Dorsolateral prefrontal cortex (tissue), 122 donors: ENCODE measurements at places on chromosomes 7 and 10. TPM values are rescaled to one million over a fixed set of nuclear protein-coding genes. Genes with fewer than 3 reads are reported as not detected.

The OSBPL3 gene
- total RNA-seq: 49.3 TPM

DNA sequence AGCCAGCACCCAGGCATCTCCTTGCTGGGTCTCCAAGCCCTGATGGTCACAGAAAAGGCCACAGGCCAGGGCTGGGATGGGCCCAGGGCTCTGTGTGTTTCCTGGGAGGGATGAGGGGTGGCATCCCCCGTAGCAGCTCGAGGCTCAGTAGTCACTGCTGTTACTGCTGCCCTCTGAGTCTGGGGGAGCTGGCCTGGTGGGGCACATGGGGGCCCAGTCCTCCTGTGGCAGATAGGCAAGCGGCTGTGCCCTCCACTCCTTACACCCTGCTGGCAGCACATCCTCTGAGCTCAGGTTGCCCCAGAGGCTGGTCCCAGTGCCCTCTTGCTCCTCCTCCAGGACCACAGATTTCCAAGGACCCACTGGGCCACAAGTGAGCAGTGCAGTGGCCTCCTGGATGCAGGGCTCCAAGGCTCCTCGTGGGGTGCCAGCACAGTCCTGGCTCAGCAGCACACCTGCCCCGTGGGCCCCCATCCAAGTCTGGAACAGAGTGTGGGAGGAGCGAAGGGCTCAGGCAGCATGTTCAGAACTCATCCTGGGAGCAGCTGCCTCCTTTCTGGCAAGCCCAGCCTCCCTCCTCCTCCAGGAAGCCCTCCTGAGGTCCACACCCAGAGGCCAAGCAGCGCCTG, 31.5 kb upstream of the TUBB8 start:
- no peak for DNase-seq

GRCh38 chr10:33913194-33913593, 578.7 kb upstream of the NRP1 start:
- DNase-seq: no peak

DNA sequence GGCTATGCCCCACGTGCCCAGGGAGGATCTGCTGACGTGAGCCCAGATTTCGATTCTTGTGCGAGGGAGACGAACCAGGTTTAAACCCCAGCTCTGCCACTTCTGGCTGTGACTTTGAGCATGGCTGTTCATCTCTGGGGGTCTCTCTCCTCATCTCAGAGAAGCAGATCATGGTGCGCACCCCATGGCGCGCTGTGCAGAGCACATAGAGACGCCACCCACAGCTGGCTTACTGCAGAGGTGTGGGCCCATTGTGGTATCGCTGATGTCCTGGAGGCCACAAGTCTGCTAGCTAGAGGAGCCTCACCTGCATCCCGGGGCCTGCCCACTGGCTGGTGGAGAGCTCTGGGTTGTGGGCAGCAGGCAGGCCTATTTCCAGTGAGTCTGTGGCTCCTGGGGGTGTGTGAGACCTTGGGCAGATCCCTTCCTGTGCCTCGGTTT, 140.5 kb downstream of the LHPP start:
- no peak for DNase-seq

DNA sequence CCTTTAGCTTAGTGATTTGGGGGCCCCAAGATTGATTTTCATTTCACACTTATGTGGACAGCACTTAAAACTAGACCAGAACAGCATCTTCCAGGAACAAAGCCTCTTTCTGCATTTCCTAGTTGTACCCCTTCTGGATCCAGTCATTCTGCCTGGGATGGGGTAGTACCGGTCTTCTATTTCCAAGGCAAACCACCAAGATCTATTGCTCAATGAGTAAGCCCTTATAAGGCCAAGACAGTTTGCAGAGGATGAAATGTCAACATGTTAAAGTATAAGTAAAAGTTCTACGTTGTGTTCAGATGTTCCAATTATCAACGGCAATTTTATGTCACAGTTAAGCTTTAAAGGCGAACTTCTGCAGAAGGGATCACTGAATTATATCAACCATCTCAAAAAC, 106.9 kb upstream of the ZNF746 start:
- no peak for DNase-seq

The NKX2-3 gene
- total RNA-seq: not detected

The RBP3 gene
- not detected for total RNA-seq

- no peak for DNase-seq
These were observed 106.0 kb downstream of the GALNT17 start for GRCh38 chr7:71237945-71238344.

- DNase-seq: peak; percentile 71
These were observed at the start of gene ARMC3 for GRCh38 chr10:22927661-22928403. TSS of gene ARMC3 (plus strand) at chr10:22928053. CDS start at chr10:22931997, 3,944 bp downstream.

DNA sequence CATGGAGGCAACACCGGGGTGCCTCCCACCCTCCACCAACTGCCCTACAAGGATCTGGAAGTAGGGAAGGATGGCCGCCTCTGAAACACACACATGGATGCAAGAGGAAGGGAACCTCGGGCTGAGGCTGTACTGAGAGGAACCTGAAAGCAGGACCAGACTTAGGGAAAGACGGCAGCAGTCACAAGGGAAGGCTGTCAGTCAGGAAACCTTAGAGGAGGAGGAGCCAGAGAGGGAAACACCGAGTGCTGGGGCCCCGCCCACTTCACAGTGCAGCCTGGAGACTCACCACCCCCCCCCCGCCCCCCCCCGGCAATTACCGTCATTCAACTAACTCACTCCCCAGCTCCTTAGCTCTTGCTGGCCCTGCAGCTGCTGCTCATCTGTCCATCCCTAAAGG, 2.5 kb downstream of the CYREN start:
- DNase-seq: no peak

DNA sequence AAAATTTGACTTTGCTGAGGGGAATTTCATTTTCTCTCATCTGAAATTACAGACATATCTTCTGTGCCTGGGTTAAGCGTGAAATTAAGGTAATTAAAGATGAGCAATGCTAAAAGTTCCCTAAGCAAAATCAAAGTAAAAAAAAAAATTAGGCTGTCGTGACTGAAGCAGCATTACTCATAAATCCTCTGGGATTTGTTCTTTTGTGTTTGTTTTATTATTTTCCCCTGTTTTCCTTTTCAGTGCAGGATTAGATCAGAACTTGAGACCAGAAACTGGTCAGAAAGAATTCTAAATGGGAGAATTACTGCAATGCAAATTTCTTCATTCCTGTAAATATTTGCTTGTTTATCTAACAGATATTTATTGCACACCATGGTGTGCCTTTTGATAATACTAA, 141.4 kb upstream of the BET1 start:
- no peak for DNase-seq

The SLC26A5 gene
- total RNA-seq: 0.49 TPM

- no peak for DNase-seq
These were observed 127.8 kb downstream of the CELF2 start for GRCh38 chr10:11145495-11145855.

DNA sequence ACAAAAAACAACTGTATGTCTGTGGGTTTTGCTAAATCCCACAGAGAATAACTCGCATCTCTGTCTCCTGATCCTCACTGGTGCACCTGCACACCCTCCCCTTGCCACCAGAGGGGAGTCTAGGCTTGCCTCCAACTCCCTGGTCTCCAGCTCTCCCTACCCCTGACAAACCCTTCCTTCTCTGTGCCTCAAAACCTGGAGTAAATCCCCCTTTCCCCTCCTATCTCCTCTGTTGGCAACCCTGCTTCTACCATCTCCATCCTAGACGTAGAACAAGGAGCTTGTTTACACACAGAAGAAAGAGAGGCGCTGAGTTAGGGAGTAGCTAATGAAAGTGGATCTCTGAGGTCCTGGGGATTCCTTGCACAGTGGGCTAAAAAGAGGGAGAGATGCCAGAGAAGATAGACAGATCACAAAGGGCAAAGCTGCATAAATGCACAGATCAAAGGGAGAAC, 6.0 kb downstream of the MBLAC1 start:
- no peak for DNase-seq

The OR6V1 gene
- total RNA-seq: not detected

- DNase-seq: no peak
These were observed 191.3 kb upstream of the CDCA7L start for GRCh38 chr7:22137026-22137425.

DNA sequence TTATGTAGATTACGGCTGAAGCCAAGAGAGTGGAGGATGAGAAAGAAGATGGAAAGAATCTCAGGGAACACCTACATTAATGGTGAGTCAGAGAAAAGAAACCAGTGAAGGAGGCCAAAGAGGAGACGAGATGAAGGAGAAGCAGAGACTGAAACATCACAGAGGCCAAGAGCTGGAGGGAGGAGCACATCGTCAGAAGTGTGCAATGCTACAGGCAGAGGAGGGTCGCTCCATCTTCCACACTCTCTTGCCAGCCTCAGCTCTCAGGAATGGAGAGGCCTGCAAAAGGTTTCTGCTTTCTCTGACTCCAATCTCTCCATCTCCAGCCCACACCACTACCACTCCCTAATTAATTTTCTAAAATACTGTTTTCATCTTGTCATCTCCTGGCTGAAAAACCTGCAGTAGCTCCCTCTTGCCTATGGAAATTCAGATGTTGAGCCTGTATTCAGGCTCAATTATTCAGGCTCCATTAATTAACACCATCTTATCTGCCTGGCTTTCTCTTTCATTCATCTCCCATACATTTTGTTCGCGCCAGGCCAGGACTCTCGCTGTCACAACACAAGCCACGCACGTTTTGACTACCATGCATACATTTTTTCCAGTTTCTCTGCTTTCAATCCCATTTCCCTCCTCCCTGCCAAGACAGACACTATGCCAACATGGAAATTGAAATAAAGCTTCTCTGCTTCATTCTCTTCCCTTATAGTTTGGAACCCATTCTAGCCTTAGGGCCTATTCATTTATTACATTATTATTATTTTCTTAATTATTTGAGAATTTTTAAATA, 165.8 kb downstream of the INHBA start:
- DNase-seq: no peak

- DNase-seq: no peak
These were observed 136.4 kb downstream of the DYNC2I1 start for GRCh38 chr7:158992759-158993158.

The RHOBTB1 gene
- total RNA-seq: 14.9 TPM

- DNase-seq: no peak
These were observed 45.3 kb downstream of the BZW2 start for GRCh38 chr7:16691241-16691640.

The ZNF12 gene
- total RNA-seq: 23.8 TPM

DNA sequence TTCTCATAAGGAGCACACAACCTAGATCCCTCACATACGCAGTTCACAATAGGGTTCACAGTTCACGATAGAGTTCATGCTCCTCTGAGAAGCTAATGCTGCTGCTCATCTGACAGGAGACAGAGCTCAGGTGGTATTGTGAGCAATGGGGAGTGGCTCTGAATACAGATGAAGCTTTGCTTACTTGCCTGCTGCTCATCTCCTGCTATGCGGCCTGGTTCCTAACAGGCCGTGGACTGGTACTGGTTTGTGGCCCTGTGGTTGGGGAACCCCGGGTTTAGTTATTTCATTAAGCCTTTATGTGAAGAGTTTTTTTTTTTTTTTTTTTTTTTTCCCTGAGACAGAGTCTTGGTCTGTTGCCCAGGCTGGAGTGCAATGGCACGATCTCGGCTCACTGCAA, 19.4 kb downstream of the SLK start:
- DNase-seq: no peak

The C10orf105 gene
- 7.1 TPM for total RNA-seq

DNA sequence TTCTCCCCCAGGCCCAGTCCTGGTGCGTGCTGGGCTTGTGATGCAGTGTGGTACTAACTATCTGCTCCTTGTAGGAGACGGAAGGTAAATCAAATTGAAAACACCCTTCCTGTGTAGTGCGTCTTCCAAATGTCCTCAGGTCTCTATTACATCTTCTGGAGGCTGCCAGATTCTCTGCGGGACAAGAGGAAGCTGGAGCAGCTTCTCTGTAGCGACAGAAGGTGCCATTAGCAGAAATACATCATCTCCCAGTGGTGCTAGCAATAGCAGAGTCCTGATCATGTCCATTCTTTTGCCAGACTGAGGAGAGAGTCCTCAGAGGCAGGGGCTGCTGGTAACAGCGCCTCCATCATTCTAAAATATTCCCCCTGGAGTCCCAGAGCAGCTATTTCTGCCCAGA, 675.2 kb downstream of the LRMDA start:
- no peak for DNase-seq

GRCh38 chr10:104323085-104323484, 15.2 kb downstream of the ITPRIP start:
- DNase-seq: no peak

GRCh38 chr10:33674491-33674890, 340.0 kb upstream of the NRP1 start:
- DNase-seq: no peak

- no peak for DNase-seq
These were observed 116.1 kb upstream of the ZMIZ1 start for GRCh38 chr10:78952686-78953085.

- DNase-seq: no peak
These were observed 22.1 kb upstream of the SAR1A start for GRCh38 chr10:70192326-70192968.

The CDK6 gene
- total RNA-seq: 15.6 TPM

DNA sequence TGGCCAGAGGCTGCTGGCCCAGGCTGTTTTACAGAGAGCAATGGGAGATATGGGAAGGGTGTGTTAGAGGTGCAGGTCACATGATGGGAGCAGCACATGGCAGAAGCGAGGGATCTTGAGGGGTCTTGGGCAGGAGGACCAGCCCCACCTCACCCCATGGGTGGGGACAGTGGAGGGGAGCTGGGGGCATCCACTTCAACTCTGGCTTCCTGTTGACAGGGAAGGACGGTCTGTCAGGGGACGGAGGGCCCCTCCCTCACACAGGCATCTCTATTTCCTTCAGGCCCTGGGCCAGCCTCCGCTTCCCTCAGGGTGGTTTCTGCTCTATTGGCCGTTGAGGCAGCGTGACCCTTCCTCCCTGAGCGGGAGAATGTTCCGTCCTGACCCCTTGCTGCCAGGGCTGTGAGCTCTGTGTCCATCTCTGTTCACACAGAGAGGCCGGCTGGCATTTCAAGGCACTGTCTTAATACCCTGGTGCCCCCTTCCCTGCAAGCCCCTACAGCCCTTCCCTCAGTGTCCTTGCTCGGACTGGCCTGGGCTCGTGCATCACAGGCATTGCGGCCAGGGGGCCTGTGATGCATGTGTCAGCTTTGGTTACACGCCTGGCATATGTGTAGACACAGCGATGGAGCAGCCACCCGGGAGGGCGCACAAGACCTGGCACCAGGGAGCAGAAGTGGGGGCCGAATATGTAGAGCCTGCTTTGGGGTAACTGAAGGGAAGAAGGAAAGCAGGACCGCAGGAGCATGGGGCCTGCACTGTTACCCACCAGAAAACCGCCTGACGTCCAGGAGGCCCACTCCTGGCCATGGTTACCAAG, 31.8 kb downstream of the RAMP3 start:
- no peak for DNase-seq

GRCh38 chr7:140416560-140416959, 12.7 kb downstream of the RAB19 start:
- no peak for DNase-seq

The GRID2IP gene
- 3.2 TPM for total RNA-seq

- no peak for DNase-seq
These were observed 194.9 kb downstream of the ETV1 start for GRCh38 chr7:13794581-13794980.
